ENCODE measurements at places on chromosomes 13 and 19.

GRCh38 chr13:98918771-98919170, 59.1 kb downstream of the DOCK9 start:
- no peak for DNase-seq

- DNase-seq: no peak
Observed at GRCh38 chr13:112068540-112069060, 1.7 kb downstream of the SOX1 start.

DNA sequence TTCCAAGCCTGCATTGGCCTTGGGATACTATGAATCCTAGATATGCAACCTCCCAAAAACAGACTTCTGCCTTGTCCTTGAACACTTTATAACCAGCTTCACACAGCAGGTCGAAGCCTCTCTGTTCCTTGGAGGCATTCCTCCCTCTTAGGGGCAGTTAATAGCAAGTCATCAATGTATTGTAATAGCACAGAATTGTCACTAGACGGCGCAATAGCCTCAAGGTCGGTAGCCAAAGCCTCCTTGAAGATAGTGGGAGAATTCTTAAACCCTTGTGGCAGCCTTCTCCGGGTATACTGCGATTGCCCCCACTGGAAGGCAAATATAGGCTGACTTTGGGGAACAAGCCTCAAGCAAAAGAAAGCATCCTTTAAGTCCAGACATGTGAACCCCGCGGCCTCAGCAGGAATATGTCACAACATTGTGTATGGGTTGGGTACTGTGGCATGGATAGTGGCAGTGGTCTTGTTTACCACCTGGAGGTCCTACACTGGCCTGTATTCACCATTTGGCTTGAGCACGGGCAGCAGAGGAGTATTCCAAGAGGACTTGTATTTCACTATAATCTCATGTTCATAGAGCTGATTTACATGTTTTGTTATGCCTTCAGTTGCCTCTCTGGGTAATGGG, 61.1 kb downstream of the ZNF431 start:
- DNase-seq: peak; percentile 16

DNA sequence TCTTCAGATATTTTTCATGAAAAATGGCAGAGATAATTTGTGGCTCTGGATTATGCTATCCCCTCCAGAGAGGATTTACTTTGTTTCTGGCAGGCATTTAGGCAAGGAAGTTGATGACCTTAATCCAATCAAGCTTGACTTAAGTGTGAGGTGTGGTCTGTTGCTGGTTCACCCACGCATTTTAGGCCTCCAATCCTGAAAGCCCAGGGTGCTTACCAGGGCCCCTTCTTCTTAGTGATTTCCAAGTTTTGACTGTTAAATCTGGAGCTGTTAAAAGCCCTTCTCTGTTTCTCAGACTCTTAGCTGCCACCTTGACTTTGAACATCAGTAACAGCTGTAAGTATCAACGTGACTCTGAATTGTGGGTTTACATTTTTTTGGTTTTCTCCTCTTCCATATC, 161.8 kb downstream of the DNAJC15 start:
- DNase-seq: no peak

- DNase-seq: peak; percentile 24
Observed at GRCh38 chr19:55632463-55632834, 8.1 kb upstream of the ZNF784 start.

GRCh38 chr19:15869109-15869555, 28.7 kb downstream of the CYP4F2 start:
- no peak for DNase-seq

DNA sequence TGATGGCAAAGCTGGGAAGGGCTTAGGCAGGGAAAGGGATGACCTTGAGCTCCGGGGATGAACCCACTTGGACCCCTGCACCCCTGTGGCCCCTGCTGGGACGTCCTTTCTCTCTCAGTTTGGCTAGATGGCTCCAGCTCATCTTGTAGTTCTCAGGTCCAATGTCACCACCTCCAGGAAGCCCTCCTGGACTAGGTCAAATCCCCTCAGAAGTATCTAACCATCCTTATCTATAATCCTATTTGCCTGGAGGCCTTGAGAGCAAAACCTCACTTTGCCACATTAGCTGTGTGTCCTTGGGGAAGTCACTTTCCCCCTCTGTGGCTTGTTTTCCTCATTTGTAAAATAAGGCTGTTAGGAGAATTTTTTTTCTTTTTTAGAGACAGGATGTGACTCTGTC, 42.7 kb upstream of the NFIC start:
- no peak for DNase-seq

DNA sequence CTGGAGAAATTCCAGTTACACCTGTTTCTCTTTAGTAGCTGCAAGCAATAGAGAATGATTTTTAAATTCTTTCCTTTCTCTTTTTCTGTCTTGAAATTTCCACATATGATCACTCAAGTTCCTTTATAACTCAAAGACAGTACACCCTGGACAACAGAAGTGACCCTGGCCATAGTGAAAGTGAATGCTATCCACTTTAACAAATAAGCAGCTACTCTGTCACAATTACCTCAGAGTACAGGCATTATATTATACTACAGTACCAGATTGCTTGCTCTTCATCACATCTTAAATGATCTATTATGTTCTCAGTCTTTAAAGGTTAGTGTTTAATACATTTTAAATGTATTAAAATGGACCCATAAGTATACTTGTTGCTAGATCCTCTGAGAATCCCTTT, 136.2 kb downstream of the KLF12 start:
- DNase-seq: no peak

GRCh38 chr13:31264151-31264550, 64.4 kb downstream of the B3GLCT start:
- no peak for DNase-seq

- peak; percentile 8 for DNase-seq
Observed at GRCh38 chr19:6413291-6413690, 11.3 kb downstream of the KHSRP start.

DNA sequence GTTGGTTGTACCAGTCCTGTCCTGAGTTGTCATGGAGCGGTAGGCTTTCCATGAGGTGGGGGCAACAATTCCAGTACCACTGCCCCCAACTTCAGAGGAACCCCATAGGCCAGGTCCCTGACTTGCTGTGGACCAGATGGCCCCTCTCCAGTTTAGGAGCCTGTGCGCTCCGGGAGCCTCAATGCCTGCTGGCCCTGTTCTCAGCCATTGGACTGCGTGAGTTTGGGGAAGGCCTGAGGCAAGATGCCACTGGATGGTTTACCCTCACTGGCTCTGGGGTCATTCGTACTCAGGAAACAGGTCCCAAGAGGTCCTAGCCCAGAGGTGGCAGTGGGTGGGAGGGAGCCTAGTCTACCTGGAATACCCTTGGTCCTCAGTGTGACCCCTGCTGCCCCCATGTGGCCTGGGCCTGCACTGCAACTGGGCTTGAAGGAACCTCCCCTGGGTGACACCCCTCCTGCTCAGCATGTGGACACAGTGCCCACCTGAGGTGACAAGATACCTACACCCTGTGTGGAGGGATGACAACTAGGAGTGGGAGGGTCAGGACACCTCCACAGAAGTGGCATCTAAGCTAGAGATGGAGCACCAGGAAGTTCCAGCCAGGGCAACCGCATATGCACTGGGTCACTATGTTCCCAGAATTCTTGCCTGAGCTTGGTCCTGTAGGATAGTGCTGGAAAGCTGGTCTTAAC, 6.0 kb upstream of the PRR19 start:
- peak; percentile 80 for DNase-seq

DNA sequence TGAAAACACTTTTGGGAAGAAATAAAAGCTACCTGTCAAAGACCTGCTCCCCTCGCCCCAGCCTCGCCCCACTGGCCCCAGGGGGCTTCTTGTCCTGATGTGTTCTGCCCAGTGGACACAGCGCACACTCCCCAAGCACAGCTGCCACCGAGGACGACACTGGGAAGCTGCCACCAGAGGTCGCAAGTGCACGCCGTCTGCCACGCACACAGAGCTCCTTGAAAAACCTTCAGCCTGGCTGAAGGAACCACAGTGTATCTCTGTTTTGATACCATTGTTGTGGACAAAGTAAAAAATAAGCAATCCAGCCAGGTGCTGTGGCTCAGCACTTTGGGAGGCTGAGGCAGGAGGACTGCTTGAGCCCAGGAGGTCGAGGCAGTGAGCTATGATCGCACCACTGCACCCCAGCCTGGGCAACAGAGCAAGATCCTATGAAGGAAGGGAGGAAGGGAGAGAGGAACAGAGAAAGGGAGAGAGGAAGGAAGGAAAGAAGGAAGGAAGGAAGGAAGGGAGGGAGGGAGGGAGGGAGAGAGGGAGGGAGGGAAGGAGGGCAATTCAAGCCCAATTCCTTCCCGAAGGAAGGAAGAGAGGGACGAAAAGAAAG, 57.3 kb downstream of the CEBPG start:
- DNase-seq: peak; percentile 86

GRCh38 chr19:2266183-2266993, 10.2 kb upstream of the JSRP1 start:
- no peak for DNase-seq

- no peak for DNase-seq
Observed at GRCh38 chr19:28847468-28847867, 365.5 kb downstream of the UQCRFS1 start.

DNA sequence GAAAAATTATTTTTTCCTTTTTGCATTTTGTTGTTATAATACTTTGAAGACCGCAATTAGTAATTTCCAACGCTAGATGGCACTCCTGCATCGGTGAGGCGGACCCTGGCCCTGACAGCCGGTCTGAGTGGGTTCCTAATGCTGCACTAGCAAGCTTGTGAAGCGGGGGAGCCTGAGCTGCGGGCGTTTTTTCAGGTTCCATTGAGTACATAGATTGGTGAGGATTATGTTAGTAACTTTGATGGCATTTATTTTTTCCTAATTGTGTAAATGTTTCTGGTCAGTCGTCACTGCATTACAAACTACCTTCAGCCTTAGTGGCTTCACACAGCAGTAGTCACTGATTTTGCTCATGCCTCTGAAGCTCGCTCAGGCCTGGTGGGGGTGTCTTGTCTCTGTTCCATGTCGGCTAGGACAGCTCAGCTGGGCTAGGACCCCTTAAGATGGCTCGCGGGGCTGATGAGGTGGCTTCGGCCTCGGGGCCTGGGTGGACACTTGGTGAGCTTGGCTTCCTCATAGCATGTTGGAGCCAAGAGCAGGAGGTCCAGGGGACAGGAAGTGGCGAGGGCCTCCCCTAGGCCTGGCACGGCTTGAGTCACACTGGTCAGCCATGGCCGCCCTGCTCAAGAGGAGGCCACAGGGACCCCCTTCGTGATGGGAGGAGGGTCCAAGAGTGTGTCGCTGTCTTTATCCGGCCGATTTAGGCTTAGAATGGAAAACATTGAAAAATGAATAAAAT, 25.0 kb downstream of the ERCC5 start:
- peak; percentile 58 for DNase-seq

- DNase-seq: peak; percentile 98
Observed at GRCh38 chr19:35135389-35135909, 590 bp upstream of the LGI4 start.

DNA sequence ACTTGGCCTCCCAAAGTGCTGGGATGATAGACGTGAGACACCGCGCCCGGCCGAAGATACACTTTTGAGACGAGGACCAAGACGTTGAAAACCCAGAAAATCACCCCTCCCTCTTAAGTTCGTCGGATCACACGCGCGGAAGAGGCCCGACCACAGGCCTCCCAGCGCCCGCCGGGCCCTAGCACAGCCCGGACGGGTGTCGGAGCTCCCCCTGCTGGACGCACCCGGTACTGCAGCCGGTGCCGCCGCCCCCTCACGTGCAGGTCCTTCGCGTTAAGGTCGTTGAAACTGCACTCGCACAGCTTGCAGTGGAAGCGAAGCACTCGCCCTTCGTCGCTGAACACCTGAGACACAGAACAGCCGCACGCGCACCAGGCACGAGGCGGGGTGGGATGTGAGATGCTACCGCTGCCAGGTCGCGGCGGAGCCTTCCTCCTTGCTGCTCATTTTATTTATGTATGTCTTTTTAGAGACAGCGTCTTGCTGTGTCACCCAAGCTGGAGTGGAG, 35.7 kb upstream of the MATK start:
- DNase-seq: peak; percentile 88

- DNase-seq: no peak
Observed at GRCh38 chr13:65472336-65472735, 1757.8 kb downstream of the PCDH9 start.

DNA sequence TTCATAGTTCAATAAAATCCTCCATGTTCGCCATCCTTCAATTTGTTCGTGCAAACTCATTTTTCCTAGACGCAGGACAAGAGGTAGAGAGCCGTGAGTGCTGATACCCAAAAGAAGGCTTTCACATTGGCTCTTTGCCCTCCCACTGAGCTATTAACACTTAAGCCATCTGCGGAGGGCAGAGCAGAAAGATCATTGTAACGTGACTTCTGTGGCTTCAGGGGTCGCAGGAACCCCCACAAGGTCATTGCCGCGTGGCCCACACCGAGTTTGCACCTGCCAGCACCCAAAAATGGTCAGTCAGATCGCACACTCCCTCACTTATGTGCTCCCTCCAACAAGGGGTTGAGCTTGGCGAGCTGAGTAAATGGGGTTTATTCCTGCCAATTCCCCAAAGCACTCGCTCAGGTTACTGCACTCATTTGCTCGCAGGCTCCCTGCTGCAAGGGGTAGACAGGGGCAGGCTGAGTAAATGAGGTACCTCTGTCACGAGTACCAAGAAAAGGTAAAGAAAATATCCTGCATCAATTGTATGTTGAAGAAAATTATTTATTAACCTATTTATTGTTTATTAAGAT, 144.1 kb downstream of the PRR20E start:
- DNase-seq: no peak

GRCh38 chr13:40518481-40518882, 148.0 kb downstream of the FOXO1 start:
- no peak for DNase-seq

GRCh38 chr19:54420068-54420382, 4.8 kb downstream of the TTYH1 start:
- no peak for DNase-seq

GRCh38 chr13:33032037-33032625, 15.9 kb downstream of the KL start:
- no peak for DNase-seq

DNA sequence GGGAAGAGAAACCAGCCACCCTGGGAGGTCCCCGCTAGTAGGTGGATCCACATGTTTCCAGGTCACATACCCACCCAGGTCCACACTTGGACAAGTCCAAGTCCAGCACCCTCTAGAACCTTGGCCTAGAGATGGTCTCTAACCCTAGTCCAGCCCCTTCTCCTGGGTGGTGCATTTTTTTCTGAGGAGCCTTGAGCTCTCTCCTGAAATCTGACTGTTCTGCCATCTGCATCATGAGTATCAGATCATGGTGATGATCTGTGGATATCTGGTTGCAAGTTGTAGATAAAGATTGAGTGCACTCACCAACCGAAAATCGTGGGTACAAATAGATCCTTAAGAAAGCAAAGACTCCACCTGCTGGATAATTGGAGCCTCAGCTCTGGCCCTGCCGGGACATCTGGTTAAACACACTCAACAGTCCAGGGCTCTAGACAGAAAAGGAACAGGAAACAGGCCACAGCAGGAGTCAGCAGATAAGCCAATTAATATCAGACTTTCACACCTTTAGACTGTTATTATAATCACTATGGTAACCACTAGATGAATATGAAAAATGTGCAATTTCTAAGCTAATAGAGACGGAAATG, 41.1 kb downstream of the GPR12 start:
- no peak for DNase-seq

GRCh38 chr13:27788271-27788670, 4.0 kb upstream of the GSX1 start:
- no peak for DNase-seq

- peak; percentile 20 for DNase-seq
Observed at GRCh38 chr19:5156231-5156986, 184.2 kb downstream of the PTPRS start.

GRCh38 chr13:102310691-102311418, 91.0 kb downstream of the FGF14 start:
- no peak for DNase-seq

- DNase-seq: no peak
Observed at GRCh38 chr19:31500197-31500830, 151.1 kb upstream of the TSHZ3 start.

Measured in D721Med (cell line).